ENCODE measurements at places on chromosomes 2 and 18.

- no peak for DNase-seq
Measured at GRCh38 chr2:54402350-54402749, 53.8 kb upstream of the SPTBN1 start.

GRCh38 chr2:1632002-1632348, 112.3 kb downstream of the PXDN start:
- DNase-seq: peak; percentile 26

GRCh38 chr2:80026040-80026729, 278.4 kb downstream of the LRRTM1 start:
- no peak for DNase-seq

DNA sequence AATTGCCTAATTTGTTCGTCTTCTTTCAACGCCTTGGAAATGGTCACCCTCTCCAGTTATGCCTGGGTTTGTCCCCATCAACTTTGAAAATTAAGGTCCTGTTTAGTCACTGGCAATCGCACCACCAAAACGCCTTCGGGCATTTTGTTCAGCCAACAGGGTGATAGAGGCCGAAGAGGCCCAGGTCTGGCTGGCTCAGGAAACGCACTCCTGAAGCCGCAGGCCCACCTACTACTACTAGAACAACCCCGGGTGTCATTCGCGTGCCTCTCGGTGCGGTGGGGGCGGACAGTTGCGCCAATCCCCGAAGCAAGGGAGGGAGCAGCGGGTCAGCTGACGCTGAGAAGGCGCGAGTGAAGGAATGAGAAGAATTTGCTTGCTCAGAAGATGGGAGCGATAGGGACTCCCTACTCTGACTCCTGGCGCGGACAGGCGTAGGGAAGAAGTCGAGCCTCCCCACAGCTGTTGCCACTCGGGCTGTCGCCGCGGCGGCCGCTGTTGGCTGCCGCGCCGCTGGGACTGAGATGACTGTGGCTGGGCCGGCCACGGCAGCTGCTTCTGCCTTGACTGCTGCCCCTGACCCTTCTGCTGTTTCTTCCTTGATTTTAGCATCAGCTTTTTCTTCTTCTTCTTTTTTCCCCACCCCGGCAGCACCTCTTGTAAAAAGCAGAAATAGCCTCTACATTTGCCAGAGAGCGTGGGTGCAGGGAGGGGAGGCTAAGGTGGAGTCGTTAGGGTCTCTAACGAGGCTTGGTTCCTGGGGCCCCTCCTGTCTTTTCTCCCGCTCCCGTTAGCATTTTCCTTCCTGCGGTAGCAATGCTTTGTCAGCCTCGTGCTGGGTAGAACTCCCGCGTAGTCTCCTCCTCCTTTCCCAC, 387.6 kb downstream of the FIGN start:
- peak; percentile 38 for DNase-seq

DNA sequence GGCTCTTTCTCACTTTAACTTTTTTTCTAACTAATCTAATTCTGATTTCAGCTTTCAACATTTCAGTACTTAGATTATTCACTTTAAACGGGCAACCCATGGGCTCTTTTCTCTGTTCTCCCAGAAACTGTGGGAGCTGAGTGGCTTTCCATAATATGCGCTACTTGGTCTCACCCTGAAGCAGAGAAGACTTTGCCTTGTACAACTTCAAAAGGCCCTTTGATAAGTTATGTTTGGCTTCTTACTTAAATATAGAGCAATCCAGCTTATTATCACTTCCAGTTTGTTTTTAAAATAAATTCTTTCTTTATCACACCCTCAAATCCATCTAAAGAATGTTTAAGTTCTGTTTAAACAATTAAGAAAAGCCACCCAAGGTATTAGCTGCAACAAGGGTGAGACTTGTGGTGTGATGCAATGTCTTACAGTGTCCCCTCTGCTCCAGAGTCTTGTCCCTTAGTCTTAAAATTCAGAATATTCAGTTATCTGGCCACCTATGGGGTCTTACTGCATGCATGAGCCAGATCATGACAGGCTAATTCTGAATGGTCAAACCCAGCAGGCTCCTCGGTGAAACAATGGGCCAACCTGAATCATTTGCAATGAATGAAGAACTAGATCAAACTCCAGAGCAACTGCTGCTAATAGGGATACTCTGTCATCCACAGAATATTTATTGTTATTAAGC, 38.8 kb downstream of the GCG start:
- no peak for DNase-seq

GRCh38 chr2:52456561-52457377, 1310.8 kb upstream of the CHAC2 start:
- DNase-seq: no peak

- DNase-seq: no peak
Measured at GRCh38 chr18:10514601-10515000, 11.2 kb upstream of the NAPG start.

DNA sequence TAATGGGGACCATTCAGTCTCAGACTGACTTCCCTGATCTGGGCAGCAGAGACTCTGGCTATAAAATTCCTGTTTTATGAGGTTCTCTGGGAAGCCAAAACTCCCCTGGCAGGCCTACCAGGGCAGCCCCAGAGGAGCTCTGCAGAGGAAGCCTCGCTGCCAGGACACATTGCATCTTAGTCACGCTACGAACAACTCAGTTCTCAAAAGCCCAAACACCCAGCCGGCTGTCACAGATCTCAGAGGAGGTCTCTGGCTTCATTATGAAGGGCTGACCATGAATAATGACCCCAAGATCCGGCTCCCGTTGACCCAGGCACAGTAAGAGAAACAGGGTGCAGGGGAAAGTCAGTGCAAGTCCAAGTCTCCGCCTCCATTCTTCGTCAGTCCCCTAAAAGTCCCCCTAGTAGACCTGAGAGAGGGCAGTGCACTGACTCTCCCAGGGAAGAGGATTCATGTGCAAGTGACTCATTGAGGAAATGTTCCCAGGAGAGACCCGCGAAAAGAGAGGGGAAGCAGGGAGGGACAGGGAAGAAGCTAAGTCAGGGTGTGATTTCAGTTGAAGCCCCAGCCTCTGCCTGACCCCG, 212.3 kb downstream of the CYP26B1 start:
- DNase-seq: no peak

GRCh38 chr18:48902023-48902855, 48.5 kb downstream of the SMAD7 start:
- peak; percentile 81 for DNase-seq

DNA sequence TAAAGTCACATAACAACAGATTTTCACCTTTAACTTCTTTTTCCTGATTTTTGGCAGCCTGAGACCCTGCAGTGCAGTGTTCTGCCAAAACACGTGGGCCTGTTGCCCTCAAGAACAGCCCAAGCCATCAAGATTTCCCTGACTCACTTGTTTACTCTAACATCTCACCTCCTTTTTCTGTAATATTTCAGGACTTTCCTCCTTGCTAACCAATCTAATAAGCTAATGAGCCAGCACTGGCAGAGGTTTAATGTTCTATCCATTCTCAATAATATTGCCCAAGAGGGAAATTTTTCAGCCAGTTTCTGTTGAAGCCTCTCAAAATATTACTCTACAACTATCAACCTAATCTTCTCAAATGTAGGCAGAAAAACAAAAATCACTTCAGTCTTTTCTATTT, 635.2 kb downstream of the DPP10 start:
- no peak for DNase-seq

GRCh38 chr2:186883666-186884065, 34.7 kb upstream of the ZSWIM2 start:
- DNase-seq: no peak

All from astrocyte of the cerebellum (primary cell).